ENCODE measurements at places on chromosomes 2 and 18. TPM values are rescaled to one million over a fixed set of nuclear protein-coding genes. Genes with fewer than 3 reads are reported as not detected.

SCN3A gene
- total RNA-seq, result 11.8 TPM

TFPI gene
- total RNA-seq, result 66.7 TPM

HK2 gene
- total RNA-seq, result 31.3 TPM

- DNase-seq, result no peak
Measured at GRCh38 chr2:42547014-42547413, 21.4 kb upstream of the MTA3 start.

GRCh38 chr2:209441541-209441940 is 17.7 kb downstream of the MAP2 start:
- DNase-seq, result peak; percentile 6

DNA sequence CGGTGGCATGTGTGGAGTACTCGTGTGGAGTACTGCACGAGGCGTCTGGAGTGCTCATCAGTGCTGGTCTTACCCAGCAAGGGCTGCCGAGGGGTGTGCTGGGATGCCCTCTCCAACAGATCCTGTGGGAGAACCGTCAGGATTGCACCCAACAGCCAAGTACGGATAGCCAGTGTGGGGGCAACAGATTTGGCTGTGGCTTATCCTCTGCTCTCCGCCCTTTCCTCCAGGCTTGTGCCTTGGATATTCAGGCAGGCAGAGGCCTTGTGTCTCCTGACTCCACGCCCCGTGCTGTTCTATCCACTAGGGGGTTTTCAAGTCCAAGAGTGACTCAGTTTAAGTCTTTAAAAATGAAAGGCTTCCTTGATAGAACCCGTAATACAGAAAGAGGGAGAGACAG is 321.0 kb upstream of the HS6ST1 start:
- no peak for DNase-seq

DNA sequence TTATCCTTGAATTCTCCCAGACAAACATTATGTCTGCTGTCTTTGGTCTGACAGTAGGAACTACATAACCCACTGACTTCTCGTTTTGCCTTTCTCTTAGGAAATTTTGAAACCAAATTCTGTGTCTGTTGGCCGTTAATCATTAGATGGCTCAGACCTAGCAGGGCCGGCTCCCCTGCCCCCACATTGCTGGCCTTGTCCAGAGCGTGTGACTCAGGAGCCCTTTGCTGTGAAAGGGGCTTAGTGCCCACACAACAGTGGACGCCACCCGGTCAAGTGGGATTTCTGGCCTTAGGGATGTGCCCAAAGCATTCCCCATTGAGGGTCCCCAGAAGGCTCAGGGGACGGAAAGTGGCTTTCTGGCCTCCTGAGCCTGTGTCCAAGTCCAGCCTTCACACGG is 137.5 kb downstream of the CTIF start:
- no peak for DNase-seq

DNA sequence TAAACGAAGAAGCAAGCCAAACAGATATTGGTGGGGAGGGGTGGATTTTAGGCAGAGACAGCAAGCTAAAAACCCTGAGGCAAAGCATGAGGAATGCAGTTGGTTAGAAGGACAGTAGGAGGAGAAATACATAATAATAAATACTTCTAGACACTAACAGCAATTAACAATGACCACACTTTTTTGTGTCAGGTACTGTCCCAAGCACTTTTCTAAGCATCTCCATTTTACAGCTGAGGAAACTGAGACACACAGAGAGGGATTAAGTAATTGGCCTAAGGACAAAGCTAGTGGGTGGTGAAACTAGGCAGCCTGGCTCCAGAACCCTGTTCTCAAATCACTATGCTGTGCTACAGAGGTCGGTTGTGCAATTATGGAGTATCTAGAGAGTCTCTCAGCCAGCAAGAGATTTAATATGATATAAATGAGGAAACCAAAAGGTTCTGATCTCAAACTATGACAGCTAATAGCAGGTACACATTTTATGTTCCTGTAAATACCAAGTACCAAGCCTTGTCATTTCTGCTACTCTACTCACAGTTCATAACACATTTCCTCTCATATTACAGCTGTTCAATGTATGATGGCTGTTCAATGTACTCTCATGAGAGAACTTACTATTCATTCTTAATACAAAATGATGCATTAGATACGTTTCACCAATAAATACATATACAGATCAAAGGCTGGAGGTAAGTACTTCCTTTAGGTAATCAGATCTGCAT is 5.3 kb downstream of the MAP4K3 start:
- no peak for DNase-seq

- DNase-seq, result no peak
Measured at GRCh38 chr2:173094731-173095130, 19.1 kb downstream of the MAP3K20 start.

DNA sequence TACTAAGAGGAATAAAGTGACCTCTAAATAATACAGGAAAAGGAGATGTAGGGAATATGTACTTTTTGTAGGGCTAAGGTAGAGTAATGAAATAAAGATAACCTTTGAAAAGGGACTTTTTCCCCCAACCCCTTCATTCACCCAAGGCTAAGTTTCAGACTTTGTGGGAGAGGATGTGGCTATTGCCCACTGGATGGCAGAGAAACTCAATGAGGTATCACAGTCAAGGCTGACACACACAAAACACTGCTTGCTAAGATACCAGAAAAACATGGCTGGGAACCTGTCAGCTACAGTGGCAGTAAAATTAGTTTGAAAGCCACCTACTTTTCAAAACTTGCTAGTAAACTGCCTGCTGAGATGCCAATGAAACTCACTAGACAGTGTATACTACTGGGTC is 158.8 kb upstream of the WDSUB1 start:
- no peak for DNase-seq

DNA sequence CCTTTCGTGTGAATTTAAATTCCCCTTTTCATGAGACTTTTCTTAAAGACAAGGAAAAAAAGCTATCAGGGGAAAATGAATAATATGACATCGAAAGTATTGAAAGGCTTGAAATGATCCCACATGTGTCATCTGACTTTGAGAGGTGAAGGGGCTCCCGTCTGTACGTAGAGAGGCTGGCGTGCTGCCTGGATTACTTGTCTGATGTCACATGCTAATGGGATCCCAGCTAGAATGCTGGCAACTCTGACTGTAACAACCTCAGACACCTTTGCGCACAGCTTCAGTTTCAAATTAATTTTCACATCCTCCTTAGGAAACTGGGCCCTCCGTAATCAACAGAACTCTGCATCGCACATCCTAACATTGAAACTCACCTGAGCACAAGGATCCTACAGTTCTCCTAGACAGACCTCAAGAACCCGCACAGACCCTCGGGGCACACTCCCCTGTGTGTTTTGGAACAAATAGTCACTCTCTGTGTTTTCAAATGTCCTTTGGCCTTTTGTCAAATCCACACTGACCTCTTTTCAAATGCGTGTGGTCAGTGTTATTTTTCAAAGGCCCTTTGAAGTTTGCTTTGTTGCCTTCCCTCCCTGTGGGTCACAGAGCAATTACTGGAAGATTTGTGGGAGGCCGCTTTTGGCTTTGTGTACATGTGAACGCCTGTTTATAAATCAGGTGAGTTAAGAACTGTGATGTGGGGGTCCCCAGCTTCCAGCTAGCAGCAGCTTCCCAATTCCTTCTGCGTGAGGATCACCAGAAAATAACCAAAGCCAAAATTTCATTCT is 65.9 kb downstream of the IL1R2 start:
- DNase-seq, result no peak

DNA sequence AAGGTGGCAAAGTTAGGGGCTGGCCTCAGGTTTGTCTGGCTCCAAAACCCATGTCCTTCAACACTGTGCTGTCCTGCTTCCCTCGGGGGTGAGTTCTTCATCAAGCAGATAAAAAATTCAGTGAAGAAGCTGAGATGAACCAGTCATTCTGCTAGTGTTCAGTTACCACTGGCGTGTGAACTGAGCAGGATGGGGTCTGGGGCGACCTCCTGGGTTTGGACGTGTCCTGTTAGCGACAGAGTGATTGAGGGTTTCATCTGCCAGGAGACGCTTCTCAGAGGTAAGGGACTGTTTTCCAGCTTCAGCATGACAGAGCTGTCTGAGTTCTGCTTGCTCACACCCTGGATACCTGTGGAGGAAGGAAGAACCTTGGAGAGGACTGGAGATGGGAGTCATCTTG is 14.6 kb downstream of the CEP68 start:
- no peak for DNase-seq

Measured in umbilical cord (tissue), 2 donors.